ENCODE measurements at places on chromosomes 2 and 18.

- DNase-seq, result no peak
Observed at GRCh38 chr2:120481446-120482194, 135.7 kb downstream of the INHBB start.

GRCh38 chr2:160471950-160472349, 21.7 kb downstream of the RBMS1 start:
- DNase-seq, result no peak

DNA sequence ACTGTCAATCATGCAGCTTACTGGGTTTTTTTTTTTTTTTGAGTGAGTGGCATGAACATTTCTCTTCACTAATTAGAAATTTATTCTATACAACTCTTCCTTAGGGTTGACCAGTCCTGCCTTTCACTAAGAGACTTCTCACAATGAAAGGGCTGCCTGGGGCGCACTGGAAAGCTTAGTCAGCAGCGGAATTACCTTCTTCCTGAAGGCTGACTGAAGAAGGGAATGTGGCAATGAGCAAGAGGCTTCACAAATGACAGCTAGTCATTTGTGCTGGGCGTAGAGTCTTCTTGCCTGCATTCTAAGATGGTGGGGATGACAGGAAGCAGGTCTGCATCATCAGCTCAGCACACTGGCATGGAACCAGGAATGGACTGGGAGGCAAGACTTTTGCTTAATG, 15.6 kb upstream of the SCN3A start:
- DNase-seq, result no peak

DNA sequence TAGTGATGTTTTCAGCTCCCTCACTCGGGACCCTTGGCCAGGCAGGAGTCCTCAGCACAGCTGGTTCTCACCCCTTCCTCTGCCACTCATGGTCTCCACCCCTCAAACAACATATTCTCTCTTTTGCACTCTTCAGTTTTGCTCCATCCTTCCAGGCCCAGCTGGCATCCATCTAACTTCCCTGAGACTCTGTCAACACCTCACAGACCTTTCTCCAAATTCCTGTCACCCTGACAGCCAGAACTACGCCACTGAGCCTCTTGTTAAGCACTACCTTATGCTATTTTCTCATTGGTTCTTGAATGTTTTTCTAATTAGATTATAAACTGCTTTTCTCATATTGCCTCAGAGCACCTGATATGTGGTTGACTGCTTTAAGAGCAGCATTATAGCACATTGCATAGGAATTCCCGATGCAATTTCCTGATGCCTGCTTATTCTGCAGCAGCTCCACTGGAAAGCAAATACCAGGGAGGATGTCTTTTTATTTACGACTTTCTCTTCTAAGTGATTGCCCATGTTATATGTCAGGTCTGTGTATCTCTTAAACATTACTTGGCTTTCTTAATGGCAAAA, 12.4 kb upstream of the INO80C start:
- no peak for DNase-seq
